ENCODE measurements at places on chromosomes 6 and 20.

DNA sequence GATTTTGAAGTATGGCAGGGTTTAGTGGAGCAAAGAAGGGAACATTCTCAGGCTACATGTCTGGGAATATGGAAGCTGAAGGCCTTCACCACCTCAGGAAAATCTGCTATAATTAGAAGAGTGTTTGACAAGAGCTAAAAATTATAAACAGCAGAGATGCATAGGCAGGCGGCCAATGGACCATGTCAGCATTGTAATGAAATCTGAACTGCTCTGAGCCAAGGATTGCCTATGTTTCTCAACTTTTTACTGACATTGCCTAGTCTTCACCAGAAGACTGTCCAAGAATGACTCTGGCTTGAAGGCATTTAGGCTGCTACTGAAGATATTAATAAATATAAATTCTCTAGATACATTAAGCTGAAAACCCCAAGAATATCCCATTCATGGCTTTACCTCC is 84.1 kb downstream of the C6orf52 start:
- no peak for DNase-seq

GRCh38 chr6:101730954-101731353 is 337.4 kb downstream of the GRIK2 start:
- no peak for DNase-seq

GRCh38 chr6:43817192-43817591 is 47.2 kb downstream of the VEGFA start:
- DNase-seq = no peak

GRCh38 chr6:13989496-13990144 is 64.9 kb downstream of the RNF182 start:
- DNase-seq = no peak

- no peak for DNase-seq
Measured at GRCh38 chr6:4503700-4504099, 272.5 kb upstream of the CDYL start.

- DNase-seq = no peak
Measured at GRCh38 chr6:51265426-51265825, 446.8 kb downstream of the TFAP2B start.

GRCh38 chr20:50348096-50348495 is 157.5 kb downstream of the CEBPB start:
- no peak for DNase-seq

DNA sequence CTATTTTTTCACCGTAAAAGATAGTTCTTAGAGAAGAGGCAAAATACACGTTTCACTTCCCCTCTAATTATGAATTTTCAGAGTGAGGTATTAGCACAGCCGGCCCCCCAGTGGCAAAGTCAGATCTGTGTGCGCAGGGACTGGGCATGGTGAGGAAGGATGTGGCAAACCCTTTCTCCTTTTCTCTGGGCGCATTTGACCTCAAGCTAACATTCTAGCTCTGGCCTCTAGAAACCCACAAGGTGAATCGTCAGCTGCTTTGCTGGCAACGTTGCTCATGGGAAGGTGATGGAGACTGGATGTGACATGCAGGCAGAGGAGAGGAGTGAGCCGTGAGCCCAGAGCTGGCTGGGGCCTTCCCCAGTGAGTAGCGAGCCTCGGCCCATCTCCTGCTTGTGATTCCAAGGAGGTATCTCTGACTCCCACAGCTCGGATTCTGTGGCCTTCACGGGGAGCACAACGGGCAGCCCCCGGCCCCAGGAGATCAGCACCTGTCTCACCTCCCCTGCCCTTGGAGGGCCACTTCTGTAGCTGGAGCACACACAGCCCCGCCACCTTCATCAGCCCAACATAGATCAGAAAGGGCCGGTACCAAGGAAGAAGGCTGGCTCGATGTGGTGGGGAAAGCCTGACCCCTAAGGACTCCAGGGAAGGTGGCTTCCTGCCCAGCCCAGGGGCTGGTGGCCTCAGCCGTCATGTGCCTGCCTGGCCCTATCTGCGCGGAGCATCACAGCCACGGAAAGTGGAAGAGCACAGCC is 152.8 kb downstream of the TAF4 start:
- no peak for DNase-seq

- DNase-seq = peak; percentile 46
Measured at GRCh38 chr6:134729561-134729960, 220.3 kb downstream of the ALDH8A1 start.

DNA sequence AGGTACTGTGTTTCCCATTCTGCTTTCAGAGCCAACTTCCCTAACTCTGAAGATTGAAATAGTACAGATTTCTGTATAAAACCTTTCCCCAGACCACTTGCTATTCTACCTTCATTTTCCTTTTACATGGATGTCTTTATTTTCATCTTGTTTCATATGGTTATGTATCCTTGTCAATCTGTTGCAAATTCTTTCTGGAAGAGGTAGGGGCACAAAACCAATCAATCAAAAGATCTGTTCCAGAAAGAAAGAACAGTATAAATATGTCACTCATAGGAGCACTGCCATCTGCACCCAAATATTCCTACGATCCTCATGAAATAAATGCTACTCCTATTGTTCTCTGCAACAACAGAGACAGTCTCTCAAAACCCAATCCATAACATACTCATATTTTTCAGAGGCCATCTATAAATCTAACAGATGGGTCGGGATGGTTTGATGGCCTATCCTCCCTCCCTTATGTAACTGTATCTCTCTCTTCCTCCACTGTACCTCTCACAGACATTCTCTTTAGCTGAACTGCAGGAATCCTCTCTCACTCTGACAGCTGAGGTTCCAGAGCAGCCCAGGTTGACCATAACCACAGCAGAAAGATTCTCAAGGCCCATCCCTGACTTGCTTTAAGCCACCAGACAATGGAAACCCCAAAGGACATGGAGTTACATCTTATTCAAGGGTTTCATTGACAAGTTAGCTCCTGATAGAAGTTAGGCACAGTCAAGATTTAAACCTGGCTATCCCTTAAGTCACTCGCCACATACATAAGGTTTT is 112.8 kb downstream of the ZMYND8 start:
- DNase-seq = peak; percentile 93

GRCh38 chr20:31565699-31566318 is 39.3 kb upstream of the ID1 start:
- DNase-seq = no peak

GRCh38 chr6:53892707-53893106 is 97.9 kb downstream of the LRRC1 start:
- no peak for DNase-seq

DNA sequence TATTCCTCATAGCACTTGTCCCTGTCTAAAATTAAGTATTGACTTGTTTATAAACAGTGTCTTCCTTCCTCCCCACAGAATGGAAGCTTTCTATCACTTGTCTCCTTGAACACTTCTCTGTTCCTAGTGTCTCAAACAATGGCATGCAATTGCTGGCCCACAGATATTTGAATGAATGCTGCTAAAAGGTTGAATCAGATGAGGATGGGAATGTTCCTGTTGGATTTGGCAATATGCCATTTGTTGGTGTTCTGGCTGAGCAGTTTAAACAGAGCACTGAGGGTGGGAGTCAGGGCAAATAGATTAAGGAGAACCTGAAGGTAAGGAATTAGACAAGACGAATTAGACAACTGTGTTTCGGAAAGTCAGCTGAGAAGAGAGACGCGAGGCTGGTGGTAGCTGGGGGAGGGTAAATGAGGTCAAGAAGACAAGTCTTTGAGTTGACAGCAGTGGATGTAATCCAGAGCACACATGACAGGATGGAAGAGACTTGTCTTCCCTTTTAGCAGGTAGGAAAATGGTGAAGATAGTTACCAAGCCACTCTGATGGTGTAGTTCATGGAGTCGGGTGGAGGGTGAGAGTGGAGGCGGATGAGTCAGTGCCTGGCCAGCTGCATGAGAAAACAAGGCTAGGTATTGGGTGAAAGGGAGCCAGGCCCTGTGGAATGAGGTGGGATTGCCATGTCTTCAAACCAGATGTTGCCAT is 58.3 kb upstream of the GNRH2 start:
- DNase-seq = no peak

DNA sequence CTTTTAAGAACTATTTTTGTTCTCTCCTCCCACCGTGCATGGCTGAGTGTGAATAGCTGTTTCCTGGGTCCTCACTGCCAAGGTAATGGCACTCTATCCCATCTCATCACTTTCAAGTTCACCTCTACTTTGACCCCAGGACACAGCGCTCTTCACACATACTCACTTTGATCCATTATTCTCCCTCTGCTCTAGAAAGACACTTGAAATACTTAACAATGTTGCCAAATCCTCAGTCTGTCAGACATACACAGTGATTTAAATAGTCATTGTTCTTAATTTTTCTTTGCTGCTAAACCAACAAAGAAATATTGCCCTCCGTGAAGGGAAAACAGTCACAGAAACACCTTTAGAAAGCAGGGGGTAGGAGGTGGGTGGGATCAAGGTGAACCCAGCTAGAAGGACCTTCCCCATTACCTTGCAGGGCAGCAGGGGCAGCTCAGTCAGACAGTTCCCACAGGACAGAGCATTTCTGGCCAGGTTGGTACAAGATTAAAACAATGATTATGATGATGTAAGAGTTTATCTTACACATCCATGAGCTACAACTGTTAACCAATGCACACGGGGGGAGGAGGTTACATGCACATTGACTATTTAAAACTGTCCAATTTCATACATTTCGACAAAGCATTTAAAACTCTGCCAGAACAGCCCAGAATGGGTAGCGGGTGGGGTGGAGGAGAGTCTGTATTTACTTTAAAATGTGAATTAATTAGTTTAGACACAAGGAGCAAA is 2.4 kb downstream of the SLC22A23 start:
- no peak for DNase-seq

DNA sequence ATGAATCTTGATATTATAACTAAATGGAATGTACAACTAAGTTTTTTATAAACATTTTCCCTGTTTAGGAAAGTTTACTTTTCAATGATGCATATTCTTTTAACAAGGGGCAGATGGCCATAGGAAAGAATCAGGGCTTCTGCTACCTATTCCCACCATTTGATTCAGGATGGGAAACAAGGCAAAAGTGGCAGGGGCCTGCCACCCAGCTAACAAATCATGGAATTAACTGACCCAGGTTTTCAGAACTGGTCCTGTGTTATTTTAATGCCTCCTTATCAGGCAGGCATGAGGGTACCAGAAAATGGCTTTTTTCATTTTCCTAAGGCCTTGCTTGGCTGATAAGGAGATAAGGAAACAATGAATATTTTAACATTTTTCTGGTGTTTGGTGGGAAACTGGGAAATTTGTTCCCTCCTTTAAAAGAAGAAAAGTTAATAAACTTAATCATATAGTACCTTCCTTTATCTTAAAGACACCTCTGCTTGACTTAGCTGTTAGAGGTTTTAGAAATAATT is 6.7 kb downstream of the POU3F2 start:
- no peak for DNase-seq

- DNase-seq = no peak
Measured at GRCh38 chr6:15914553-15914952, 214.3 kb upstream of the MYLIP start.

GRCh38 chr20:34997131-34997561 is 41.5 kb downstream of the MYH7B start:
- DNase-seq = no peak

GRCh38 chr6:3899970-3900439 is 50.8 kb downstream of the FAM50B start:
- peak; percentile 71 for DNase-seq

GRCh38 chr20:57075603-57076002 is 190.8 kb downstream of the BMP7 start:
- DNase-seq = no peak

DNA sequence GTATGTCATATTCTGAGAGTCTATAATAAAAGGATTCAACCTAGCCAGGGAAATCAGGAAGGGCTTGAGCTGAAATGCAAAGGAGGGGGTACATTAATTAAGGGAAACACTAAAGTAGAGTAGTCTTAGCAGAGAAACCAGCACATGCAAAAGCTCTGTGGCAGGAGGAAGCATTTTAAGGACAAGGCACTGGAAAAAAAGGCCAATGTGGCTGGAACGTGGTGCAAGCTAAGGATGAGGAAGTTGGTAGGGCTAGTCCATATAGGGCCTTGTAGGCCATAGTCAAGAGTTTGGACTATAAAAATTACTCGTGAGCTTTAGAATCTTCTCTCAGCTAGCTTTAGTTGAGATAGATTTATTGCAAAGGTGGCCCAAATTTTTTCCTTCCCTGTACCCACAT is 75.2 kb upstream of the TOP1 start:
- no peak for DNase-seq

GRCh38 chr20:40331807-40332560 is 357.1 kb downstream of the MAFB start:
- DNase-seq = no peak

DNA sequence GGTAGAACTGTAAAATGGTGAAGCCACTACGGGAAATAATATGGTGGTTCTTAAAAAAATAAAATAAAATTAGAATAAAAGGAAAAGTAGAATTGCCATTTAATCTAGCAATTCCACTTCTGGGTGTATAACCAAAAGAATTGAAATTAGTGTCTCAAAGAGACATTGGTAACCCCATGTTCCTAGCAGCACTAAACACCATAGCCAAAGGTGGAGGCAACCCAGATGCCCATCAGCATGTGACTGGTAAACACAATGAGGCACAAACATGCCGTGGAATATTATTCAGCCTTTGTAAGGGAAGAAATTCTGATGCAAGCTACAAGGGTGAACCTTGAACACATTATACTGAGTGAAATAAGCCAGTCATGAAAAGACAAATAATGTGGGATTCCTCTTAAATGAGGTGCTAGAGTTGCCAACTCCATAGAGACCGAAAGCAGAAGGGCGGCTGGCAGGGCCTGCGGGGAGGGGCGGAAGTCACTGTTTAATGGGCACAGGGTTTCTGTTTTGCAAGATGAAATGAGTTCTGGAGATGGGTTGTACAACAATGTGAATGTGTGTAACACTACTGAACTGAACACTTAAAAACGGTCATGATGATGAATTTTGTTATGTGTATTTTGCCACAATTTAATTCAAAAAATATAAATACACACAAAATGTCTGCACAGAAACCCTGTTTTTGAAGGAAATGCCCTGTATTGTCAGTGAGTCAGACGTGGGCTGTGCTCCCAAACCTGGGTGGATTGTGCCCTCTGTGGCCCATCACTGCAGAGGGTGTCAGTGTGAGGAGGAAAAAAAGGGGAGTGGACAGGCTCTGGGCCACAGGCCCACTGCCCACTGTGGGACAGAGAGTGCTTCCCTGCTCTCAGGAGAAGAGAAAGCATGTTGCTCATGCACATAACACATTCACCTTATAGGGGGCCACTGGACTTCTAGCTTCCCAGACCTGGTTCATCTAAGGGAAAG is 49.6 kb upstream of the CD93 start:
- DNase-seq = no peak

- DNase-seq = no peak
Measured at GRCh38 chr6:43793154-43793874, 23.3 kb downstream of the VEGFA start.

GRCh38 chr20:58708246-58708931 is 15.8 kb downstream of the NPEPL1 start:
- no peak for DNase-seq

DNA sequence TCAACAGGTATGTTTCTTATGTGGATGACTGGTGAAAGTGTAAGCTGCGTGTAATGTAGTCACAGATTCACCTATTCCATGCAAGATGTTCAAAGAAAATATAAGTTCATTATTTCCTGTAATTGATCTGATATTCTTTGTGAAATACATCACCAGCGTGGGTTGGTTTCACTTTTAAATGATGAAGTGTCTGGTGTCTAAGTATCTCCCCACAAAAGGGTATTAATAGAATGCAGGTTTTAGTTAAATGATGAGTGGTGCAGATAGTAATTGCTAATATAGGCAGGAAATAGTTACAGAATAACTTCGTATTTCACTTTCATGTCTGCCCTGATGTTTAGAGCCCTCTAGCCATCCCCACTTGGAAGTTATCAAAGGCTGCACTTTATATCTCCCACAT is 22.2 kb downstream of the PGBD1 start:
- no peak for DNase-seq

All from NCI-H2171 treated with DMSO at 0.1 percent for 48 hours (cell line).